ENCODE measurements at places on chromosomes 6 and 20.

DNA sequence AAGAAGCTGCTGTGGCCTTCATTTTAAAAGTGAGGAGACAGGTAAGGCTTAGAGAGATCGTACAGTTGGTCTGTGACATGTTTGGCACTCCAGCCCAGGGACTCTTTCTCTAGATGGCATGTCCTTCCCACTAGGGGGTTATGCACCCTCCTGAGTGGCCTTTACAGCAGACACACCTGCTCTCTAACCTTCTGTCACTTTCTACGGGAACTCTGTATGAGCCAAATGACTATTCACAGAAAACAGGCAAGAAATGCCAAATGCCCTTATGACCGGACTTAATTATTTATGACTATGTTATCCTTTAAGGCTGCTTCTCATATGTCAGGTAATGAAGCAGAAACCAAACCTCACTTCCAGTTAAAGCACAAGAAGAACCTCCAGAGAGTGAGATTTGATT is 91.2 kb downstream of the MAP3K5 start:
- DNase-seq, result no peak

DNA sequence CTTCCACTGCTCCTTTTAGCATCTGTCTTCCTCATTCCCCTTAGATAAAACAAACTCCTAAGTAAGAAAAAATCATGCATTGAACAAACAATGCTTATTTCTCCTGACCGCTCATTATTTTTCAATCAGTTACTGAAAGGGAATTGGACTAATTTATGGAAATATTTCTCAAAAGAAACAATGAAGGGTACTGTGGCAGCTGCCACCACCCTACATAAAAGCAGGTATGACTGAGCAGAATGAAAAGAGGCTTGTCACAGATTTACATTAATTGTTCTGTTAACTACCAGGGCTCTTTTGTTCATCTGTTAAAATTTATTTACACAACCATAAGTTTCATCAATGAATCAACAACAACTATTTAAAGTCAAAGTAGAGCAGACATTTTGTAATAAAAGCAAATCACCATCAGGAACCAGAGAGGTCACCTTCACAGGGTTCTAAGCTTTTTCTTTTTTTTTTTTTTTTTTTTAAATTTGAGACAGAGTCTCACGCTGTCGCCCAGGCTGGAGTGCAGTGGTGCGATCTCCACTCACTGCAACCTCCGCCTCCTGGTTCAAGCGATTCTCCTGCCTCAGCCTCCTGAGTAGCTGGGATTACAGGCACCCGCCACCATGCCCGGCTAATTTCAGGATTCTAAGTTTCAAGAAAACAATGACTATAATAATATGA is 204.0 kb downstream of the PTPRK start:
- no peak for DNase-seq

GRCh38 chr6:139530561-139530960 is 156.1 kb upstream of the CITED2 start:
- DNase-seq, result no peak

GRCh38 chr6:33201147-33201545 is 479 bp downstream of the SLC39A7 start:
- no peak for DNase-seq

DNA sequence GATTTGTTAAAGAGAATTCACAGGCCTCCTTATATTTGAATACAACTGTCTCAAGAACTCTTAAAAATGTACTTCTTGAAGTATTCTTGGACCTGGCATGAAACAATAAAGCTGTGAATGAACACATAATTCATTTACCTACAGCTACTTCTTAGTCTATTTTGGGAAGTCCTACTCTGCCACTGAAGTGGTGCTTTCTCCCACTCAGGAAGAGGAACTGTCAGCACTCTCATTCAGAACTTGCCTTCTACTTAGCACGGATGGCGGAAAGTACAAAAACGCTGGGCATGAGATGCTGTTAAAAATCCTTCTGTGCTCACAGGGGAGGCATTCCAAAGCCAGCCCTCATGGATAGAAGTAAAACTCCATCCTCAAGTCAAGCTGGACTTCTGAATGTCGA is 144.8 kb upstream of the LAMP5 start:
- no peak for DNase-seq

DNA sequence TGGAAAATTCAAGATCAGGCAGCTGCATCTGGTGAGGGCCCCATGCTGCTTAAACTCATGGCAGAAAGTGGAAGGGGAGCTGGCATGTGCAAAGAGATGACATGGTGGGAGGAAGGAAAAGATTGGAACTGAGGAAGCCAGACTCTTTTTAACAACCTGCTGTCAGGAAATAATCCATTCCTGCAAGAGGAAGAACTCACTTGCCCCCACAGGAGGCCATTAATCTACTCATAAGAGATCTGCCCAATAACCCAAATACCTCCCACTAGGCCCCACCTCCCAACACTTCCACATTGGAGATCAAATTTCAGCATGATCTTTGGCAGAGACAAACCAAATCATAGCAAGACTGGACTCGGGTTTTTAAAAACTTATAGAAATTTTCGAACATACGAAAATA is 200.5 kb upstream of the KCNQ5 start:
- no peak for DNase-seq

- DNase-seq, result no peak
Measured at GRCh38 chr6:32133786-32134185, 3.7 kb upstream of the FKBPL start.

GRCh38 chr6:43668151-43669028 is 19.2 kb downstream of the MRPS18A start:
- no peak for DNase-seq

- DNase-seq, result no peak
Measured at GRCh38 chr20:21102603-21103311, 3.4 kb downstream of the LINC00237 start.

DNA sequence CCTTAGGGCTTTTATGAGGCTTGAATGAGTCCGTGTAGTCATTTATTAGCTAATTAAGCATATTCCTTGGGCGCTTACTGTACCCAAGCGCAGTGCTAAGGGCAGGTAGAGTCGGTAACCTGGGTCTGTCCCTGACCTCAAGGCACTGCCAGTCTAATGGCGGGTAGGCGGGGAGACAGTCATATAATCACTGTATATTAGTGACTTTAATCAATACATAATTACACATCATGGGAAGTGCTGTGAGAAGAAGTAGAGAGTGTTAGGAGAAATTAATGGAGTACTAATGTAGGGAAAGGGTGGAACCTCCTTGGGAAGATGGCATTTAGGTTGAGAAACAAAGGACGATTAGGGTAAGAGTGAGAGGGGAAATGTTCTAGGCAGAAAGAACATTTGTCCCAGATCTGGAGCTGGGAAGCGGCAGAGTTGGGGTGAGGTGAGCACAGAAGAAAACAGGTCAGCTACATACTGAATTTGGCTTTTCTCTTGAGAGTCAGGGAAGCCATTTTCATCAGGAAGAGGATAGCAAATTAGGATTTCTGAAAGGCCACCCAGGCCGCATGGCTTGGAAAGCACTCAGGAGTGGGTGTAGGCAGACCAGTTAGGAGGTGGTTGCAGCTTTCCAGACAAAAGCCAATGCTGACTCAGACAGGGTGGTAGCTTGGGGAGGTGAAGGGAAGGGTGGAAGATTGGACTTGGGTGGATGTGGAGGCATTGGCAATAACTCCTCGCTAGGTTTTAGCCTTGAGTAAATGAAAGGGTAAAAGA is 954 bp upstream of the BLCAP start:
- DNase-seq, result no peak

DNA sequence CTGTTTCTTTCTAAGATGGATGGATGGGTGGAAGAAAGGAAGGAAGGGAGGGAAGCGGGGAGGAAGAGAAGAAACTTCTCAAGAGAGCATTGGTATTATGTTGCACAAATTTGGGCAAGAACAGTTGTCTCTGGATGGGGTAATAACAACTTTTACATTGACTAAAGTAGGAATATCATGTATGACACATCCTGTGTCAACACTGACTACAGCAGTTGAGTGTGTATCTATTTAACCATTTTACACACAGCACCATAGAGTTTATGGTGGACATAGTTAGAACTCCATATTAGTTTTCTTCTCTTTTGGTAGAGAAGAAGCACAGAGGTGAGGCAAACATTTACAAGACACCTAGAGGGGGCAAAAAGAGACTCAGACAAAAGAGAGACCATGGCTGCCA is 44.2 kb upstream of the RNF146 start:
- no peak for DNase-seq

- no peak for DNase-seq
Measured at GRCh38 chr6:119142041-119142440, 63.6 kb upstream of the FAM184A start.

- DNase-seq, result no peak
Measured at GRCh38 chr6:97068211-97068610, 143.7 kb downstream of the KLHL32 start.

- DNase-seq, result no peak
Measured at GRCh38 chr6:22954749-22955385, 385.5 kb downstream of the HDGFL1 start.

DNA sequence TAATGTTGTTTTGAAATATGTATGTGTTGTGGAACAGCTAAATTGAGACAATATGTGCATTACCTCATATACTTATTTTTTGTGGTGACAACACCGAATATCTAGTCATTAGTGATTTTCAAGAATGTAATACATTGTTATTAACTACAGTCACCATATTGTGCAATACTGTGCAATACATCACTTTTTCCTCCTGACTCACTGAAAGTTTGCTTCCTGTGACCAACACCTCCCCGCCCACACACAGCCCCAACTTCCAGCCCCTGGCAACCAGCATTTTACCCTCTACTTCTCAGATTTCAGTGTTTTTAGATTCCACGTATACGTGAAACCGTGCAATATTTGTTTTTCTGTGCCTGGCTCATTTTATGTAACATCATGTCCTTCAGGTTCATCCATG is 627.9 kb downstream of the PRKN start:
- no peak for DNase-seq

- no peak for DNase-seq
Measured at GRCh38 chr6:113651120-113651519, 206.0 kb upstream of the MARCKS start.

- no peak for DNase-seq
Measured at GRCh38 chr20:51679254-51679921, 88.8 kb downstream of the ATP9A start.

DNA sequence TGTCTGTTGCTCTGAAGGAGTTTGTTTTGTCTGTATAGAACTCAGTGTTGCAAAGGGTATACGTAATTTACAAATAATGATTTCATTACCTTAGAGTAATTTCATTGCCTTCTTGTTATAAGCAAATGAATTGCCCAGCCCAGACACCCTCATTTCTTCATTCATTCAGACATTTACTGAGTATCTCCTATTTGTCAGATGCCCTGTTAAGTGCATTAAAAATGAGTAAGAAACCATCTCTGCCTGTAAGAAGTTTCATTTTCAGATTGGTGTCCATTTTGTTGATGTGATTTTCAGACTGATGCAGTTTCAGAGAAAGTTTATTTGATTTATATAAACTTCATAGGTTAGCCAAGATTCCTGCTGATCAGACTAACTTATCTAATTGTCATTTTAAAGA is 429.3 kb downstream of the PHF3 start:
- DNase-seq, result no peak

DNA sequence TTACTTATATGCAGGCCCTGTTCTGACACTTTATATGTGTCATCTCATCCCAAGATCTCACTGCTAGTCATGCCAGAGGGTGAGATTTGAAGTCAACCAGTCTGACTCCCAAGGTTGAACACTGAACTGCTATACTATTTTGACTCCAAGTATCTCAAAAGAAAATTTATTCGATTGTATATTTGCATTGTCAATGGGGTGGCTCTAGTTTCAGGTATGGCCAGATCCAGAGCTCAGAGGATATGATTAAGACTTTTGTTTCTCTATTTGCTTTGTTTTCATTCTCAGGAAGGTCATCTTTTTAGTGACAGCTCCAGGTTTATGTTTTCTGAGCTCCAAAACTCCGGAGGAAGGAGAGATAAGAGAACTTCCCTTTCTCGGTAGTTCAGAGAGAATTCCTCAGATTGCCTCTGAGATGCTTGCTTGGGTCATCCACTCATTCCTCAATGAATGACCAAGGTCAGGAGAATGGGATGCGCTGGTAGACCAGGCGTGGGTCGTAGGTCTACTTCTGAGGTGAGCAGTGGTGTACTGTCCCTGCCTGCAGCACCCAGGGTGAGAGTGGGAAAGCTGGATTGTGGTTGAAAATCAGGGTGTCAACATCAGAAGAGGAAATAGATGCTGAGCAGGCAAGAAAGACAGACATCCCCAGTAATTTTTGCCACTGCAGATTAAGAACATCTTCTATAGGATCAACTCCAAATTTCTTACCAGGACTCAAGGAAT is 99.3 kb downstream of the PFDN4 start:
- DNase-seq, result no peak

GRCh38 chr6:104908888-104909525 is 47.9 kb upstream of the LIN28B start:
- DNase-seq, result no peak

GRCh38 chr6:163643866-163644265 is 229.3 kb downstream of the QKI start:
- no peak for DNase-seq

DNA sequence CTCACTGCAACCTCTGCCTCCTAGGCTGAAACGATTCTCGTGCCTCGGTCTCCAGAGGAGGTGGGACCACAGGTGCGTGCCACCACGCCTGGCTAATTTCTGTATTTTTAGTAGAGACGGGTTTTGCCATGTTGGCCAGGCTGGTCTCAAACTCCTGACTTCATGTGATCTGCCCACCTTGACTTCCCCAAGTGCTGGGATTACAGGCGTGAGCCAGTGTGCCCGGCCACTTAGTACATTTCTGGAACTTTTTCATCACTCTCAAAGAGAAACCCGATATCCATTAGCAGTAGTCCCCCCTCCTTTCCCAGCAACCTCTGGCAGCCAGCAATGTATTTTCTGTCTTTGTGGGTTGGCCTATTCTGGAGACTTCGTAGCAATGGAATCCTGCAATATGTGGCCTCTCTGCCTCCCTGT is 109.8 kb downstream of the JARID2 start:
- no peak for DNase-seq

DNA sequence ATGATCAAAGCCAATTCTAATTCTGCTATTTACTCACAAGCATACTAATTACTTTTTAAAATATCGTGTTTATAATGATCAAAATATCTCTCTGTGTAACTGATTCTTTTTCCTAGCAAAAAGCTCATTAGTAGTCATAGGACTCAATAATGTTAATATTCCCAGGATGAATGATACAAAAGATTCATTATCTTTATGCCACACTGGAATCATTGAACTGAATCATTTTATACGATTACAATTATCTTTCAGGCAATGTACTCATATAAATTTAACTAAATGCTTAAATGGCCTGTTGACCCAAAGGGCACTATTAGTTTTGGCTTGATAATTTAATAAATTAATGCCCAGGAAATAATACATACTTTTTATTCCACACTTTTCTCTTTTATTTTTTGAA is 96.3 kb downstream of the EYS start:
- no peak for DNase-seq

DNA sequence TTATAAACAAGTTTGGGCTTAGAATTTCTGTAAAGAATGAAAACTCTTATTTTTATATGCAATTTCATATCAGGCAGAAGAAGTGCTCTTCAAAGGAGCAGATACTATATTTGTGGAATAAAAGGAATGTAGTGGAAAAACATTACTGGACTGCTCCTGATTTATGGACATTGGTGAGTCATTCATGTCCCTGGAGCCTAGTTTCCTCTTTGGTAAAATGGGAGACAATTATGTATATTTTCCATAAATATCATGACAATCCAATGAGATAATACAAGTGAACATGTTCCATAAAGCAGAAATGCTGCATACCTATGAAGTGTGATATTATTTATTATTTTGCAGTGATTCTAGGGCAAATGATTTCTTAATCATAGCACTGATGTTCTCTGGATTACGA is 445.8 kb upstream of the CITED2 start:
- DNase-seq, result no peak

All from stimulated activated CD8-positive, alpha-beta memory T cell treated with anti-CD3 and anti-CD28 coated beads, Interleukin-7, amount 100 ng/mL, for 24 hours (primary cell).